ENCODE measurements at places on chromosomes 12 and 14.

DNA sequence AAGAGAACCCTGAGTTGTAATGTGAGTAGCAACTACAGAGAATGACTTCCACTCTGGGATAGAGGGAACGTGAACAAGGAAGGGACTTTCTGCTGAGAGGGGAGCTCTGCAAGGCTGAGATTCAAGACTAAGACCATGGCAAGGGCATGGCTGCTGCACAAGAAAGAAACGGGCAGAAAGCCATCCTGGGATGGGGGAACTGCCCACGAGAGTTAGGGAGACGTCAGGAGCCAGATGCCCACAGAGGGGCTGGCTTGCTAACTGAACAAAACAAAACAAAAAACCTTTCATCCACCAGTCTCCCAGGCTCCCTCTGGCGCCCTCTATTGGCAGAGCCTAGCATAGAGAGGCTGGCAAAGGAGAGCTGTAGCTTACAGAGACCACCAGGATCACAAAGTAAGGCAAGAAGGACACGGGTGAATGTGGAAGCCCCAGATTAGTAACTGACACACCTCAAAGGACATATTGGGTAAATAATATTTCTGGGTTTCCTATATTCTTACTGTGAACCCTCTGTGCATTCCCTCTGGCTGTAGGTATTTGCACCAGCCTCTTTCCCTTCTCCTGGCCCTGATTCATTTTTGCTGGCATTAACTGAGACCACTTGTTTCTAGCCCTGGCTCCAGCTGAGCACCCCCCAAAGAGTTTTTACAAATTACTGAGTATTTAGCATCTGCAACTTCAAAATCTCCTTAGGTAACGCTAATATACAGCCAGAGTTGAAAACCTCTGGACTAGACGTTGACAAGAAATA is 338.3 kb downstream of the EMP1 start:
- DNase-seq = no peak

DNA sequence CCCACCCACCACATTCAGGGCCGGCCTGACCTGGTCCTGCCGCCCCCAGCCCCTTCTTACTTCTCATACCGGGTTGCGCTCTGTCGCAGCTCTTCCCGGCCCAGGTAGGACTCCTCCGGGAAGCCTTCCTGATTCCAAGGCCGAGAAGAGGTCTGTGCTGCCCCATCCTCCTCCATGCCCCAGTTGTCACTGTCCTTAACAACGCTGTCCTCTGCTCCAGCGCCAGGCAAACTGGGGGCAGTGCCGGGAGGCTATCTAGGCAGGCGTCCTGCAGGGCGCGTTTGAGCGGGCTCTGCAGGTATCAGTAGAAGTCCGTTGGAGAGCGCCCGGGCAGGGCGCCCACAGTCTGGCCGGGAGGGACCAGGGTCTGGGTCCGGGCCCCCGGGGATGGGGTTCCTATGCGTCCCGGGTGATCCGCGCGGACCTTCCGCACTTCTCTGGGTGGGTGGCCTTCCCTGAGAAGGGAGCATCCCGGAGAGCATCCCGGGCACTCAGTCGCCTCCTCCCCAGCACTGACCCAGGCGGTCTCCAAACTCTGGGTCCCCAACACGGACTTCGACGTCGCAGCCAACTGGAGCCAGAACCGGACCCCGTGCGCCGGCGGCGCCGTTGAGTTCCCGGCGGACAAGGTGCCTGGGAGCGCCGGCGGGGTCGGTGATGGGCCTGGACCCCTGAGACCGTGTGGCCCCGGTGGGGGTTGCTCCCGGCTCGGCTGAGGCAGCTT is 900 bp downstream of the AMN start:
- DNase-seq = no peak

GRCh38 chr14:68817506-68818212 is 24.8 kb upstream of the ZFP36L1 start:
- no peak for DNase-seq

DNA sequence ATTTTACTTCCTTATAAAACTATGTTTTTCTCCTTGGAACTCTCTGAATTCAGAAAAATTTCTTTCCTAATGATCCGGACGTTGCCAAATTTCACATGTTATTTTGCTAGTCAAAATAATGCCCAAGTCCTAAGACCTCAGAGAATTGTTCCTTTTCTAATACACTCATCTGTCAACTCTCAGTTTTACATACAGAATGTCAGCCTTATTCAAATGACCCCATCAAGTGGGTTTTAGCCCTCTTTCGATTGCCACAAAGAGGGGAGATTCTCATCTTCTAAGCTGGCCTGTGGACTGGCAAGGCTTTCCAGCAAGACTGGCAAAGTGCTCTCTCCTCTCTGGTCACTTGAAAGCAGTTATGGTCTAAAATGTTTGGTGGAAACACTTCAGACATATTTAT is 99.3 kb upstream of the GPHB5 start:
- DNase-seq = no peak

DNA sequence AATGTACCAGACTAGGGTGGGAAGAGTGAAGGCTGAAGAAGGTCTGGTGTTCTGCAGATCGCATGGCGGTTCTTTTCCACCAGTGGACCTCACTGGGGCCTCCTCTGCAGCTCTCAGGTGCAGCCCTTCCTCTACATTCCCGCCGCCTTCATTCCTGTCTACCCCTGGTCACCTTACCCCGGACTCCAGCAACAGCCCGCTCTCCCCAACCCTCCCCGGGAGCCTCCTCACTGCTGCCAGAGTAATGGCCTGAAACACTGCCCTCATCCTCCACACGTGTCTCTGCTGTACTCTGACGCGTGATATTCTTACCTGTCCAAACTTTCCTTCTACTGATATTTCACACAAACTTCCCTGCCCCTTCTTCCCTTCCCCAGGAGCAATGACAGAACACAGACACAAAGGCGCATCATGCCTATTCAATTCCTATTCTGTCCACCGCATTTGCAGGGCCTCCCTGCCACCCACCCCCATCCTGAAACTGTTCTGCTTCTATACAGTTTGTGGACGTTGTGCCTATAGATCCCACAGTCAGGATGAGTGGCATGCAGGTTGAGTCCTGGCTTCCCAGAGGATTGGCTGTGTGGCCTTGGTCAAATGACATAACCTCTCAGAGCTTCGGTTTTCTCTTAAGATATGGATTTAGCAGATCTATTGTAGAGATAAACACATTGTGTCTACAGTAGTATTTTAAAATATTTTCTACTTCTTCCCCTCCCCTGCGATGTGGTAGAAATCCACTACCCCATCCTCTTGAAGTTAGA is 1.7 kb upstream of the NUAK1 start:
- no peak for DNase-seq

DNA sequence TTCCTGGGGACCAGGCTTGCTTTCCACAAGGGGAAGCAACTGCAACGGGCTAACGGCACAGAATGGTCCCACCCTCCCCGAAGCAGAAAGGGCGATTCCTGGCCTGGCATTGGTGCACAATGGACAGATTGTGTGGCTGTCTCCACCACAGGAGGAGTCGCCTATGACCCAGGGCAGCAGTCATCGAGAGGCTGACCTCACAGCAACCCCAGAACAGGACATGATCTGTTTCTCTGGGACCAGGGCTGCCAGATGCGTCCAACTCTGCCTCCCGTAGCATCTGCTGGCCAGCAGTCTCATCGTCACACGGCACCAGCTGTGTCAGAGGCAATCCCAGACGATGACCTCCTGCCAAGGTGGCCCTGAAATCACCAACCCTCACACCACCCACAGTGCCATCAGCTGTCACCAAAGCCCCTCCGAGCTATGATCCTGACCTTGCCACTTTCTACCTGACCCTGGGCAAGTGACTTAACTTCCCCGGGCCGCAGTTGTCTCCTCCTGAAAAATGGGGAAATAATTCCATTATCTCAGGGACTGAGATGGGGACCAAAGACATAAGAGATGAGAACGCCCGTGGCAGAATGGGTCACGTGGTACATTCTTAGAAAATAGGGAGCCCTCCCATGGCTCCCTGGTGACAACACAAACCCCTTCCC is 86.7 kb downstream of the CHGA start:
- no peak for DNase-seq

- no peak for DNase-seq
Observed at GRCh38 chr12:38911611-38912010, 6.2 kb upstream of the CPNE8 start.

- no peak for DNase-seq
Observed at GRCh38 chr12:48340943-48341342, 9.8 kb downstream of the ZNF641 start.

DNA sequence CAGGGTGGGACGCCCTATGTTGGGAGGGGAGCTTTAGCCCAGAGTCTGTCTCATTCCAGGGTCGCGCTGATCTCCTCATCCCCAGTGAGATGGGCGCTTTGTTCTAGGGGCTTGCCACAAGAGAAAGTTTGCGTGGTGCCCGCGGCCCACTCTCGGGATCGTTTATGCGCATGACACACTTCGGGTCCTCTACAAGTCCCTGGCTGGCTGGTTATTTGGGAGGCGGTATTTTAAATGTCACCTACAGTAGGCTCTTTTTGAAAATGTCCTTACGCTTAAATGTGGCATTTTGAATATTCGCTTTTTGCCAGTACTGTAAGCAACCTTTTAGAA is 541 bp downstream of the GOLT1B start:
- no peak for DNase-seq

DNA sequence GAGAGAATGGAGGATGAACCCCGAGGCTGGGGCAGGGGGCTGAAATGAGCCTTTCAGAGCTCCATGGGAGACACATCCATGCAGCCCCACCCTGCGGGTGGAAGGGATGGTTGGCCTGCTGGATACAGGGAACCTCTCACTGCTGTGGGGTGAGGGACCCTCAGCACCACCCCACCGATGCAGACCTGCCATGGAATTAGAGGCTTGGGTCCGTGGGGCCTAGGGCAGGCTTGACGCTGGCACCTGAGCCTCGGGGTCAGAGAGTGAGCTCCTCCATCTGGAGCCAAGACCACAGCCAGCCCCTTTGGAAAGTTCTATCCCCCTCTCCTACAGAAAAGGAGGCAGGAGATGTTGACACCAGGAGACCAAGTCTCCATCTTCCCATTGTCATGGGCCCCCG is 7.4 kb upstream of the KRT74 start:
- DNase-seq = no peak

DNA sequence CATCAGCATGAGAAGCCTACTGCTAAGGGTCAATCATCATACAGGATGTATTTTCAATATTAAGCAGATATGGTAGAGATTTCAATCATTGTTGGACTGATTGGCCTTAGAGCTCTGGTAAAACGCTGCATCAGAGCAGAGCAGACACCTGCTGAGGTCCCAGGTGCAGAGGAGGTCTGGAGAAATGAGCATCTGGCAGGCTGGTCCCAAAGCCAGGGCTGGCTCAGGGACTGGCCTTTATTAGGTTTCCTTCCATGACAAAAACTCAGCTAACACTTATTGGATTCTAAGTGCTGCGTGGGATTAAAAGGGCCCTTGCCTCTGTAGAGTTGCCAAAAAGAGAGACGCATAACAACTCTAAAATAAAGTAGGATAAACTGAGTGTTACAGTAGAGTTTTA is 29.7 kb downstream of the AKAP6 start:
- no peak for DNase-seq

GRCh38 chr12:78392918-78393317 is 471.7 kb upstream of the SYT1 start:
- no peak for DNase-seq

DNA sequence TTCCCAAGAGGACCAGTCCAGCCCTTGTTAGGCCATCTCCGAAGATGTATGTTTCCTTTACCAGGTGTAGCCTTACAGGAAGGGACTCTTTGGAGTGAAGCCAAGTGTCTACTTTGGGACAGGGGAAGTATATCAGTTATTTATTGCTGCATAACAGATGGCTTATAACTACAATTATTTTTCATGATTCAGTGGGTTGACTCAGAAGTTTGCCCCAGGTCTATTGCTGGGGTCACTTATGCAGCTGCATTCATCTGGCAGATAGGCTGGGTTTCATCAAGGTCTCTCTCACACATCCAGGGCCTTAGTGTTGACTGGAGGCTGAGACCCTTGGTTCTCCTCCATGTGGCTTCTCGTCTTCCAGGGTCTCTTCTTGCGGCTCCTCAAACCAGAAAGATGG is 170.1 kb downstream of the NRXN3 start:
- DNase-seq = no peak

DNA sequence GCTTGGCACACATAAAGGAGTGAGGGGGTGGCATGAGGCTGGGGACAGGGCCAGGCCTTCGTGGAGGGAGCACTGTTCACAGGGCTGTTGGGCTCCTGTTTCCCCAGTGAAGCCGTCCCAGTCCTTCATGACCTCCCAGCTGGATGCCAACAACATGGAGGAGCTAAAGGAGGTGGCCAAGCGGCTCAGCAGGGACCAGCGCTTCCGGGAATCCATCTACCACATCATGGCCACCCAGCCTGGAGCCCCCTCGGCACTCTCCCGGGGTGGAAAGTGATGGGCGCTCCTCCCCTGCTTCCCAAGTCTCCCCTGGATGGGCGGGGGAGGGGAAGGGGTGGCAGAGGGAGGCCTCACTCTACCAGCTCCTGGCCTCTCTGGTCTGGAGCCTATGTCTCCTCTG is 43.6 kb downstream of the PLEKHD1 start:
- DNase-seq = no peak

DNA sequence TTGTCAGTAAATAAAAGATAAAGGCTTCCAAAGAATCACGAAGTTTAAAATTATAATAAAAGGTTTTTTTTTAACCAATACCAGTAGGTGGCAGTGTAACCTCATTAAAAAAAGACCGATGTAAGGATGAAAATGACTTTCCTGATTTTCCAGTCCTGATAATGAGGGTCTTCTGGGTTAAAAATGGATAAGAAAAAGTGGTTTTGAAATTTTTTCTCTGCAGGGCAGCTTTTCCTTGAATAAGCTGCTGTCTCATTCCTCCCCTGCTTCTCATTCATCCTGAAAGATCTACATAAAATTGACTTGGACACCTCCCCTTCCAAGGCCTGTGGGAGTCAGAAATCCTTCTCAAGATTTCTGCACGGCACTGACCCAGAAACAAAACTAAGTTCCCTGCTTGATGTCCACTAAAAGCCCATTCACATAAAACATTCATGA is 58.9 kb upstream of the FBXO33 start:
- no peak for DNase-seq

- no peak for DNase-seq
Observed at GRCh38 chr14:68412505-68413465, 380.1 kb downstream of the ZFP36L1 start.

- DNase-seq = no peak
Observed at GRCh38 chr12:128727461-128727860, 96.3 kb downstream of the SLC15A4 start.

GRCh38 chr12:68259318-68259940 is 6.0 kb upstream of the IL22 start:
- DNase-seq = no peak

DNA sequence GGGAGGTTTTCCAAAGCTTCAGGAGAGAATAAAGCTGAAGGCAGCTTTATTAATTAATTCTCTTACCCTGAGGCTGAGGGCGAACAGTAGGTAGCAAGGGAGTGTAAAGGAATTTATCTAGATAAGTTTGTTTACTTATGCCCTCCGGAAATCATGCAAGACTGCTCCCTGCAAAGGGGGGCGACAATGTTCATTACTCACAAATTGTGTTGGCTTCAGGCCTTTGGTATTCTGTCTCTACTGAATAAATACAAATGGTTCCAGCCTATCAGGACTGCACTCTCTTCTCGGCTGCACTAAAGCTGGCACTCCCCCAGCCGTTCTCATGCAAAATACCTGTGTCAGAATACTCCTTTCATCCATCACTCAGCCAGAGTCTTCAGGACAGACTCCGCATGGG is 120.8 kb downstream of the PPHLN1 start:
- no peak for DNase-seq

GRCh38 chr14:96626916-96627315 is 124.7 kb downstream of the PAPOLA start:
- DNase-seq = no peak

All from activated effector memory CD4-positive, alpha-beta T cell treated with Interleukin-2 at 50 U/mL for 16 hours (primary cell).